Fibroblast of lung (primary cell): ENCODE measurements at places on chromosomes 5 and 9. TPM values are rescaled to one million over a fixed set of nuclear protein-coding genes. Genes with fewer than 3 reads are reported as not detected.

- DNase-seq = no peak
Observed at GRCh38 chr5:6752782-6753181, 39.5 kb downstream of the TENT4A start.

Gene NUP214
- 8.7 and 12.2 TPM in 2 replicates for total RNA-seq

DNA sequence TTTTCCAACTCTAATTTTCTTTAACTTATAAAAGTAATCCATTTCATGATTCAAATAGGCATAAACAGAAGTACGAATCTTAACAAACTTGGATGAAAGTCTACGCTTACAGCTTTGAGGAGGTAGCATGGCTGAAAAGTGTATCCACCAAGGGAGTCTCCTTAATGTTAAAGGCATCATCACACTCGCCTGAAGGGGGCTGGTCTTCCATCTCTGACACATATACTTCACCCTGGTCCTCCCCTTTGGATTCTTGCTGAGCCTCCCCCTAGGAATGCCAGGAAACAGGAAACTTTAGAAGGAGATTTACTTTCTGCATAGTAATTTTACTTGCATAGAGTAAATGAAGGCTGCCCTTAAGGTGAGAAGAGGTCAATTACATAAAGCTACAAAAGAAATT lies 10.3 kb upstream of the NME5 start:
- DNase-seq = peak; percentile 34

- DNase-seq = peak; percentile 77
Observed at GRCh38 chr5:11904265-11904906, at the start of gene CTNND2. Gene CTNND2 (minus strand): TSS chr5:11904446. CDS start chr5:11903853, 593 bp downstream.

GRCh38 chr5:65815161-65815560 lies 93.2 kb downstream of the NLN start:
- DNase-seq = no peak

GRCh38 chr5:34686762-34687268 lies 30.7 kb downstream of the RAI14 start:
- peak; percentile 95 for DNase-seq

DNA sequence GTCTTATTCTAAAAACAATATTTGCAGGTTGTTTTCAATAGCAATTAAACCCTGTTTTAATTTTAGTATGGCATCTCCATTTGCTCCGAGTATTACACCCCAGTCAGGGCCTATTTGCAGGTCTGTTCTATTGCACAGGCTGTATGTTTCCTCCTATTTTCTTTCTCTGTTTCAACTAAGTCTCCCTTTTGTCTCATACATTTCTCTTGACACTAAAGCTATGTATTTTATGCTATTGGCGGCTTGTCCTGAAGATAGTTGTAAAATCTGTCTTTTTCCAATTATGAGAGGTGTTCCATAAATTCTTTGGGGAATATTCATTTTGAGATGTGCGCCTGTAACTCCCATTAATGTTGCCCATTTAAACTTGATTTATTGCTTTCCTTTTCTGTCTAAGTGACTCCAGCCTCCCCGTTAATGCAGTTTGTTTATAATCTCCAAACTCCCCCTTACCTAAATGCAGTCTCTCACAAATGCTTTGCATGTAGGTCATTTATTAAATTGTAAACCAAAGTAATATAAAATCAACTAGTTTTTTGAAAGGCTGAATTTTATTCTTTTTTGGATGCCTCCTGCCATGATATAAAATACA lies 262.4 kb downstream of the CDH12 start:
- no peak for DNase-seq

Gene CER1
- not detected in 2 replicates for total RNA-seq

GRCh38 chr9:22055090-22055489 lies 46.0 kb upstream of the CDKN2B start:
- no peak for DNase-seq

Gene PRELID2
- 26.5 and 27.9 TPM in 2 replicates for total RNA-seq

GRCh38 chr9:26301659-26302058 lies 590.9 kb downstream of the CAAP1 start:
- DNase-seq = no peak
